ENCODE measurements at places on chromosomes 2 and 18.

DNA sequence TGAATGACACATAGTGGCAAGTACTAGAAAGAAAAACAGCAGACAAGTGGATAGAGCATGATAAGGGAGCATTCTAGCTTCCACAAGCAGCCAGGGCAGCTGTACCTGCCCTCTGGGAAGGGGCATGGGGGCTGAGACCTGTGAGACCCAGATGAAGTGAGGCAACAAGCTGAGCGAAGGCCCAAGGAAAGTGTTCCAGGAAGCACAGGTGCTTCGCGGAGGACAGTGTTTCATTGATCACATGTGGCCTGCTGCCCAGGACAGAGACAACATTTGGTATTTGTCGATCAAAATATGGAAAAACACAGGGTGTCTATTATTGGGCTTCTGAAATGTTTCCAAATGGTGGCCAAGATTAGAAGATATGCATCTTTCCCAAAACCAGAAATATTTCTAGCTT lies 149.1 kb downstream of the ZNF516 start:
- DNase-seq: no peak

DNA sequence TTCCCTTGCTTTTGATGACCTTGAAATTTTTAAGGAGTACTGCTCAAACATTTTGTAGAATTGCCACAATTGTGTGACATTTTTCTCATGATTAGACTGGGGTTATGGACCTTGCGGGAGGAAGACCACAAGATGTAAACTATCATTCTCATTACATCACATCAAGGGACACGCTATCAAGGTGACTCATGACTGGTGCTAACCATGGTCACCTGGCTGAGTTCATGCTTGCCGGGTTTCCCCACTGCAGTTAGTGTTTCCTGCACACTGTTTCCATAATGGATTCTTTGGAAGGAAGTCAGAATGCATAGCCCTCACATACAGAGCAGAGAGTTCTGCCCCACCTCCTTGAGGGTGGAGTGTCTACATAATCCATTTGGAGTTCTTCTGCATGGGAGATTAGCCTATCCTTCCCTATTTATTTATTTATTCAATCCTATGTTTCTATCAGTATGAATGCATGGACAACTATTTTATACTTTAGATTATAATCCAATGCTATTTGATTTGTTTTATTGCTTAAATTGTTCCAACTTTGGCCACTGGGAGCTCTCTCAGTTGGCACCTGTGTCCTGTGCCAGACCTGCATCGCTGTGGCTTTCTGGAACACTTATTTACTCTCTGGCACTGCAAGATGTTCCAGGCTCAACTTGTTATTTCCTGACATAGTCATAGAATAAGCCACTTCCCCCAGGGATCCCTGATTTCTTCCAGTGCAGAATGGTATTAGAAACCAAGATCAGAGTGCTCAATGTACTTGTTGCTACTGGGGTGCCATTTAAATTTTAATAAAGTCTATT lies 6.0 kb downstream of the MC2R start:
- DNase-seq: no peak

DNA sequence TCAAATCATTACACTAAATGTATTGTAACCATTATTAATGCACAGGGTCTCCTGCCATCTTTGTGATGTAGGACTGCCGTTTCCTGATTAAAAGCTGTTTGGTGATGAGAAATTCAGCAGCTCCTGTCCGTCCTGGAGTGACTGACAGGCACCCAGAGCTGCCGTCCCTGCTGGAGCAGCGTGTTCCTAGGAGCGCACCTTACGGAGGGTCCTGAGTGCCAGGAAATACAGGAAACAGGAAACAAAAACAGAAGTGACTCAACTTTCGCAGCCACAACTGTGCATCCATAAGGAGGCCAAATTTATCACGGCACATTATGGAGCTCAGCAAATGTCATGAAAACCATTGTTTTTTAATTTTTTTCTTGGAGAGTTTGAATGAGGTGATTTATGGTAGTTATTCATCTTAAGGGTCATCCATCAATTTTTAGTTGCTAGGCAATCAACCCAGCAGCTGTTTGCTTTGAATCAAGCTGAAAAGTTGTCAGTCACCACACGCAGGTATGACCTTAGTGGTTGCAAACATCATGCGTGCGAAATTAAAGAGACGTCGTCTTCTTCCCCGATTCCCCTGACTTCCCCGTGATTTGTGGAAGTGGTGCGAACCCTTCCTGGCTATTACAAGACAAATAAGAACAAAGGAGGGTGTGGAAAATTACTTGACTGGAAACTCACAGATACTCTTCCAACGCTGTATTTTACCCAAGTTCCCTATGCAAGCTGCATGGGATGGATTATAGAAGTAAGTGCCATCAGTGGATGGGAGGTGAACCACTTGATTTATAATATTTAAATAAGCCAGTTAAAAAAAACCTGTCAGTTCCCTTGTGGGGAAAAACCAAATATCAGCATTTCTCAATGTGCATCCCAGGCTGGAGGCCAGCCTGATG lies 19.8 kb downstream of the TSHZ1 start:
- DNase-seq: no peak

DNA sequence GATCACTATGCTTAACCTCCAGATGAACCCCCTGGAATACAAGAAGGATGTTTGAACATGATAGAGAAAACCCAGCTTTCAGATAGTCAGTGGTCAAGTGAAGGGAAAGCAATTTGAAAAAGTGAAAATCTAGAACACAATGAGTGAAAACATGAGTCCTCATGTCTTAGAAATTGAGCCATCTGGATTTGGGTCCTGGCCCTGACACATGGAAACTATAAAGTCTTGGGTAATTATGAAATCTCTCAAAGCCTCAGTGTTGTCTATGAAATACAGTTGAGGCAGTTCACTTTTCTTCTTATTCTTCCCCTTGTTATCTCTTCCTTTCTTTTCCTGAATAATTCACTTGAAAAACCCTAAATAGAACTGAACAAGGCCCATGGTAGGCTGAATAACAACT lies 120.6 kb downstream of the EN1 start:
- no peak for DNase-seq

DNA sequence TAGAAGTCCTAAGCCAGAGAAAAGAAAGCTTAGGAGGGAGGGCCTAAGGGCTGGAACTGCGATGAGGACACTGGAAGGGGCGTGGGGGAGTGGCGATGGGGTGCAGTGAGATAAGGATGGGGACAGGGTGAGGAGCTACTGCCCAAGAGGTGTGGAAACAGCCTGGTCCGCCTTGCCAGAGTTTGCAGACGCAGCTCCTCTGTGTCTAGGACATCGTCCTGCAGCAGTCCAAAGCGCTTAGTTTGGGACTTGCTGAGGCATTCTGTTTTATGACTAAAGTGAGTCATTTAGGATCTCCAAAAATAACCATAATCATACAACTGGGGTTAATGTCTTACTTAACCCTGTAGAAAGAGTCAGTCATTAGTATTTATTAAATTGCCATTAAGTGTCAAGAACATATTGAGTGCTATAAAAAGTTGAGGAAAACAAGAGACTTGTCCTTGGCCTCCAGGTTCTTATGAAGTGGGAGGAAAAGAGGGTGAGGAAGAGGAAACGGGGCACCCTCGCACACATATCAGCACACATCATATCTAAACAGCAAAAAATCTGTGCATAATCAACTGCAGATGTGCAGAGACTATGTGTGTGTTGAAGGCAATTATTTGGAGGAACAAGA lies 74.8 kb downstream of the CDK15 start:
- no peak for DNase-seq

DNA sequence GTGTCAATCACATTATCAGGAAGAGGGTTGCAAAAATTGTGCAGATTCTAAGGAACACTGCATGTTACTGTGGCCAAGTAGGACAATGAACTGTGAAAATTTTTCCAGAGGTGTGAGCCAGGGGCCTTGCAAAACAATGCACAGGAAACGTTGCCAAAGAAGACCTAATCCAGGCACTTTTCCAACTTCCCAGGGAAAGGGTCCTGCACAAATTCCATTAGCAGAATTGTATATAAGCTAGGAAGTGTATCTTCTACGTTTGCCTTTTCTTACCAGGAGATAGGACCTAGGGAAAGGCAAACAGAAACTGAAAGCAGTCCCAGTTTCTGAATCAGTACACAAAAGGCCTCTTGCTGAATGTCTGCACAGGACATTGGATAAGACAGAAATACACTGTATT lies 1888.3 kb upstream of the CELF4 start:
- no peak for DNase-seq

- no peak for DNase-seq
Observed at GRCh38 chr2:1674766-1675397, 69.4 kb downstream of the PXDN start.

- no peak for DNase-seq
Observed at GRCh38 chr18:46821856-46822711, 65.2 kb upstream of the ST8SIA5 start.

DNA sequence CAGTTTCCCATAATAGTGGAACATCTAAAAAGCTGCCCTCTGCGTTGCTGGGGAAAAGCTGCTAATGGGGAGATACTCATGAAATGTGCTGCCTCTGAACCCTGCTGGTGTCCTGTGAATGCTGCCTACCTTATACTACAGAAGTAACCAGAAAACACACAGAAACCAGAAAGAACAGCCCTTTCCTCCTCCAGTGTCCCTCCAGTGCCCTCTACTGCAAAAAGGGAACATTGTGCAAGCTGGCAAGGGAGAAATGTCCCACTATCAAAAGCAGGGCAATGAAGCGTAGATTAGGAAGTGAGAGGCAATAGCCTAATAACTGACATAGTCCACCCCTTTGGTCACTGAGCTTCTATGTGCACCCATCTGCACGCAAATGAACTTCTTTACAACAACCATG lies 162.7 kb upstream of the ETAA1 start:
- DNase-seq: no peak

GRCh38 chr18:58140387-58141325 lies 96.6 kb downstream of the NEDD4L start:
- DNase-seq: no peak

- DNase-seq: no peak
Observed at GRCh38 chr2:142601794-142602193, 275.7 kb upstream of the KYNU start.

- peak; percentile 29 for DNase-seq
Observed at GRCh38 chr2:217510771-217511291, 492.0 kb downstream of the TNS1 start.

DNA sequence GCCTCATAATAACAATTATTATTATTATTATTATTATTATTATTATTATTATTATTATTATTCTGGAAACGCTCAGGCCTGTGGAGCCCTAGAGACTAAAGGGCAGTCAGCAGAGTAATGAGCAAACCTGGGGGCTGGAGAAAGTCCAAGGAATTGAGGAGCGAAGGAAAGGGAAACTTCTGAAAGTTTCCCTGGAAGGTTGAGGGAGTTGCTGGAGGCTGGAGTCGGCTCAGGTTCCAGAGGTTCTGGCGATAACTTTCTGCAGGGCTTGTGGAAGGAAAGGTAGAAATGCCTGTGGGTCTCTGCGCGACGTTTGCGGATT lies 9.2 kb downstream of the POU3F3 start:
- DNase-seq: no peak
